ENCODE measurements at places on chromosomes 4 and X. TPM values are rescaled to one million over a fixed set of nuclear protein-coding genes. Genes with fewer than 3 reads are reported as not detected.

NPY1R gene
- 0.58 TPM for total RNA-seq

ODAPH gene
- total RNA-seq, result not detected

CCKAR gene
- not detected for total RNA-seq

NWD2 gene
- not detected for total RNA-seq

CFAP299 gene
- not detected for total RNA-seq

SPANXN5 gene
- total RNA-seq, result not detected

NAP1L3 gene
- 0.82 TPM for total RNA-seq

ALPK1 gene
- total RNA-seq, result 9.9 TPM

CT47B1 gene
- total RNA-seq, result not detected

TKTL2 gene
- not detected for total RNA-seq

LIMCH1 gene
- total RNA-seq, result 39.6 TPM

CT45A1 gene
- not detected for total RNA-seq

ACOX3 gene
- 31.5 TPM for total RNA-seq

PYURF gene
- total RNA-seq, result 76.5 TPM

CTPS2 gene
- total RNA-seq, result 13.3 TPM

PRICKLE3 gene
- total RNA-seq, result 15.6 TPM

KDR gene
- 496 TPM for total RNA-seq

CT47A7 gene
- total RNA-seq, result not detected

PWWP3B gene
- total RNA-seq, result 0.18 TPM

CLDN34 gene
- total RNA-seq, result 0.35 TPM

GAGE2A gene
- not detected for total RNA-seq

ZFP92 gene
- total RNA-seq, result 1.2 TPM

EVC gene
- 58.6 TPM for total RNA-seq

PNMA6F gene
- total RNA-seq, result not detected

GPRASP2 gene
- 14.5 TPM for total RNA-seq

KCTD8 gene
- 0.35 TPM for total RNA-seq

RHOXF2B gene
- total RNA-seq, result not detected

NAP1L2 gene
- total RNA-seq, result 0.41 TPM

DDIT4L gene
- total RNA-seq, result 6.9 TPM

CSAG1 gene
- total RNA-seq, result not detected

RGN gene
- 0.35 TPM for total RNA-seq

UGT2B15 gene
- not detected for total RNA-seq

BANK1 gene
- 1.1 TPM for total RNA-seq

TLR8 gene
- total RNA-seq, result not detected

CXCL5 gene
- total RNA-seq, result 17.5 TPM

MAGEA6 gene
- total RNA-seq, result not detected

PDZD4 gene
- total RNA-seq, result 0.10 TPM

NKX6-1 gene
- total RNA-seq, result 0.47 TPM

IL1RAPL2 gene
- not detected for total RNA-seq

F11 gene
- not detected for total RNA-seq

SSX1 gene
- total RNA-seq, result not detected

All from glomerular endothelial cell (primary cell).